EH (cell line): ENCODE measurements at places on chromosomes 11 and 22.
A peak's percentile ranks its signal among the peaks of the same experiment; 100 is the strongest.

DNA sequence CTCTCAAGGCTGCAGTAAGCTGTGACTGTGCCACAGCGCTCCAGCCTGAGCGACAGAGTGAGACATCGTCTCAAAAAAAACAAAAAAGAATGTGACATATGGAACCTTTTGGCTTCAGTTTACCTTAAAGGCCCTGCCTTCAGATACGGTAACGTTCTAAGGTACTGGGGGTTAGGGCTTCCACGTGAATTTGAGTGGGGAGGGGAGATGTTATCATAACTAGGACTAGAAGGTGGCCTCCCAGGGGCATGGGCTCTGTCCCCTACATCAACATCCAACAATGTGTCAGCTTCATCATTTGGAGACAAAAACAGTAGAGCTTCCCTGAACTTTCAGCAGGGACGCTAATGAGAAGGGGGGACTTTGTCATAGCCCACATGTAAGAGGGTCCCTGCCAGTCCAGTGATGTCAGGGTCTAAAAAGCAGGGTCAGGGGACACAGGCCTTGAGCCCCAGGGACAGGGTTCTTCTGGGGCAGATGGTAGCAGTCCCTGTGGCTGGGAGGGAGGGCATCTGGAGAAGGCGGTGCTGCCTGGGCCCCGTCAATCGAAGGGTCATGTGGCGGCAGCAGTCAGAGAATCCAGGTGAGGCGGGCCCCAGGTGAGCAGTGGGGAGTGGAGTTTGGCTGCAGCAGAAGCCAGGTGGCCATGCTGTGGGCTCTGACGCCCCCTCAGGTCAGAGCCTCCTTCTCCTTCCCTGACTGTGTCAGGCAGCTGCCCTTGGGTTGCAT, 79.8 kb downstream of the BCR start:
- DNase-seq = no peak

DNA sequence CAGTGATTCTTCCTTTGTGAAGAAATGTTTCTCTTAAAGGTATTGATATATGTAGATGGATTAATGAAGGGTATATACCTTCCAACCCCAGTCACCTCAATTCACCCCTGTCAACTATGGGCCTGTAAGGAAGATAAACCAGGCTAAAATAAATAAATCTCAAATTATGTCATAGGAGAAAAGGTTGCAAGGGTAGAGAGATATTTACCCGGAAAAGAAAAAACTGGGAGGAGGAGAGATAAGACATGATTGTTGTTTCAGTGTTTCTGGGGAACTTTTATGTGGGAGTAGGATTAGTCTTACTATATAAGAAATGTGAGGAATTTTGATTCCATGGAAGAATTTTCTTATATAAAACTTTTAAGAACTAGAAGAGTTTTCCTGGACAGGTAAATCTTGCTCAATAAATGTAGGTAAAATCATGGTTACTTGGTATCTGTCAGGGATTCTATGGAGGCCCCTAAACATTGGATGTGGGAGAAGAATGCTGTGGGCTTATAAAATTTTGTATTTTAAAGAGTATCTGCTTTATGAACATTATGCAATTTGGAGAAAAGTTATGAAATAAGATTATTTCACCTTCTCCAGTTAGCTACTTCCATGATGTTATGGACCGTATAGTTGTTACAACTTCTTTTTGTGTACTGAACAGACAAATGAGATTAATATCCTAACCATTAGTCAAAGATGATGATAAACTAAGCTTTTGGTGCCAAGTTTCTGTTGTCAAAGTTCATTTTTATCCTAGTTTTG, 6.4 kb downstream of the YAP1 start:
- DNase-seq = no peak

- DNase-seq = no peak
Measured at GRCh38 chr11:93659841-93660240, 1.6 kb upstream of the CEP295 start.

DNA sequence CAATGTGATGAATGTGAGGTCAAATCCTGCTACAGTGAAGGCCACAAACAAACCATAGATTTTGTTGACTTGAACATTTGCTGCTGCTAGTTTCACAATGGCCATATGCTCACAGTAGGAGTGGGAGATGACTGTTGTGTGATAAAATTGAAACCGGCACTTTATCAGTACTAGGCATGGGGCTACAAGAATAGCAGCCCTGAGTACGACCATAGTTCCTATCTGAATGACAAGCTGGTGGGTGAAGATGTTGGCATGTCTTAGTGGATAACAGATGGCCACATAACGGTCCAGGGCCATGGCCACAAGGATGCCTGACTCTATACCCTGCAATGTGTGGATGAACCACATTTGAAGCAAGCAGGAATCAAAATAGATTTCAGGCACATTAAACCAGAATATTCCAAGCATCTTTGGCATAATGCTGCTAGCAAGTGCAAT, 2.8 kb downstream of the OR52A1 start:
- DNase-seq = no peak

DNA sequence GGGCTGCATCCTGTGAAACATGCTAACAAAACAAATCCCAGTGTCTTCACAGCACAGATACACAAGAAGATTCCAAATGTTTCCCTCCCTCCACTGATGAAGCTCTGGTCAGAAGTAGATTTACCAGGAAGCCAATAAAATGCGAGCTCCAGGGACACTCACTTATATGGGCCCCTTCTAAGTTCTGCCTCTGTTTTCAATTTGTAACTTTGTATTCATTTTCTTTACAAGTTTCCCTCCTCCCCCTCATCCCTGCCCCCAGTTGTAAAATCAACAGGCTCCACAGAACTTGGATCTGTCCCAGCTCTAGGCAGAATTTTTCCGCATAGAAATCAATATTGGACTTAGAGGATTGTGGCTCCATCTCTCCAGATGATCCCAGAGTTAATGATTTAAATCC, 48.1 kb upstream of the ME3 start:
- DNase-seq = peak; percentile 46

GRCh38 chr11:17211286-17211685, 3.5 kb upstream of the PIK3C2A start:
- no peak for DNase-seq

GRCh38 chr11:33191467-33191866, 30.2 kb upstream of the CSTF3 start:
- DNase-seq = peak; percentile 74

GRCh38 chr22:29524442-29525191, 28.9 kb downstream of the THOC5 start:
- peak; percentile 40 for DNase-seq

DNA sequence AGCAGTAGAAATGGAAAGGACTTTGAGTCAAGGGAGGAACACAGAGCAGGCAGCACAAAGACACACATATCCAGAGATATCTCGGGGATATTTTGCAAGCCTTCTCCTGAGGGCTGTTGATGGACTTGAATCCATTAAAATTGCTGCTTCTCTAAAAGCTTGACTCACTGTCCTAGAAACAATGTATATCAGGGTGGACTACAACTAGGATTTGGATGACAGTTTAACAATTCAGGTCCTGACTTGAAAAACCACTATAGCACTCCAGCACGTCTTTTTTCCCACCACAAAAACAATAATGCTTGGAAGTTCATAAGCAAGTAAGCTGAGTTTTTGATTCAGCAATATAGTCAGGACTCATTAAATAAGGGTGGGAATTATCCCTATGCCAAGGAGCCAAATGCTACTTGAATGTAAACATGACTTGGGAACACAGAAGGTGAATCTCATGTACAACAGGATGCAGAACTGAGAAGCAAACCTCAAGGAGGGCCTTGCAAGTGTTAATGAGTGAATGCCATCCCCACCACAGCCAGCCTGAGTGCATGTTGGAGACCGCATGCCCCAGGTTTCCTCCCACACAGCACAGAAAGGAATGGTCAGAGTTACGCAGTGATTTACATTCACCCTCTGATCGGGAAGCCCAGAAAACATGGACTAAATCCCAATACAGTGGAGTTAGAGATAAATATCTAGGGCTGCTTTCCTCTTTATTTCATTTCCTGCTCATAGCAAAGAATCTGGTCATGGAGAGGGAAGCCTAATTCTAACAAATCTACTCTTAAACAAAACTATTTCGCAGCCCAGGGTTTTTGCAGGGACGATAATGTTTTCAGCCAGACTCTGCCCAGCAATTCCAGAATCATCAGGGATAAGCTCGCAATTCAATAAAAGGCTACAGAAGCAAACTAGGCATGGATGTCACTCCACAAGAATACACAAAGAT, 98.4 kb upstream of the OR9G4 start:
- DNase-seq = no peak

- DNase-seq = no peak
Measured at GRCh38 chr22:28783786-28784671, 11.5 kb downstream of the CCDC117 start.
